RCC 7860 (cell line): ENCODE measurements at places on chromosomes 1 and 21.

DNA sequence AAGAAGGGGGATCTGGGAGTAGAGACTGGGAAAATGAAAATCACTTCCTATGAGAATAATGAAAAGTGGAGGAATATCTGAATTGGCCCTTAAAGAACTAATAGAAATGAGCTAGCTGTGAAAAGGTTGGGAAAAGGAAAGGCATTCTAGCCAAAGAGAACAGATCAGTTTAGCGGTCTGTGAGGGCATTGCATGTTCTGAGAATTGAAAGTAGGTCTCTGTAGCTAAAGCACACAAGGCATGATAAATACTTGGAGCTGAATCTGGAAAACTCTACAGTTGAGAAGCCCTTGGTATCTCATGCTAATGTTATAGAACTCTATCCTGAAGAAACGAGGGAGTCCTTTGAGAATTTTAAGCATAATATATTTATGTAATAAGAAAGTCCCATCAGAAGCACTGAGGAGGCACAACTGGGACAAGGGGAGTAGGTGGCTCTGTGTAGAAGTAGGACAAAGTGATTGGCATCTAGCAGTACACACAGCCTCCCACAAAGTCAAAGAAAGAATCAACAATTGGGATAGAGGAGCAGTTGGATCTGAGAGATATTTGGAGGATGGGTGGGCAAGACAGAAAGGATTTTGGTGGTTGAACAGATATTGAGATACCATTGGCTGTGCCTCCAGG is 78.7 kb downstream of the GREM2 start:
- no peak for DNase-seq

DNA sequence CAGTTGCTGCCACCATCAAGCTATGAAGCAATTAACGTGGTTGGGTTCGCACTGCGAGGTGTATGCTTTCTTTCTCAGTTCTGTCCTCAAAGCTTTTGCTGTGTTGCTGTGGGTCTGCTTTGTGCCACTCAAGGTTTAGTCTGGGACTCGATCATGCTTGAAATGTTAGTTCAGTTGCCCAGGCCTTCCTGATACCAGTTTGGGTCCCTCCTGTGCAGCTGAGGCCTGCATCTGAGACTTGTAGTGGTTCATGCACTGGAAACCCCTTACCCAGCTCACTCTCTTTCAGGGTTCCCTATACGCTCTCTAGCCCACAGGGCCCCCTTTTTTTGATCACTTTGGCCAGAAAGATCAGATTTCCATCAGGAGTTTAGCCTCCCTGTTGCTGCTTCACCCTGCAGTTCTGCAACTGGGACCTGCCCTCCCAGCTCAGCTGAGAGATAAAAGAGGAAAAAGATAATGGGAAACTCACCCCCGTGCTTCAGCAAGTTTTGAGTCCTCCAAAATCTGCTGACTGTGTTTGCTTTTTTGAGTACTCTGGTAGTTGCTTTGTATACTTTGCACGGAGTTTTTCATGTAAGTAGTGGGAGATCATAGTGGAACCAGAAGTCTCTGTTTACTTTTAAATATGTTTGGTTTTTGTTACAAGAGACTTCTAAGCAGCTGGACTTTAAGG is 317.0 kb downstream of the HHAT start:
- no peak for DNase-seq

GRCh38 chr1:24379733-24380315 is 33.8 kb downstream of the STPG1 start:
- DNase-seq, result no peak

- no peak for DNase-seq
Observed at GRCh38 chr1:155913969-155914757, 3.0 kb upstream of the RIT1 start.

DNA sequence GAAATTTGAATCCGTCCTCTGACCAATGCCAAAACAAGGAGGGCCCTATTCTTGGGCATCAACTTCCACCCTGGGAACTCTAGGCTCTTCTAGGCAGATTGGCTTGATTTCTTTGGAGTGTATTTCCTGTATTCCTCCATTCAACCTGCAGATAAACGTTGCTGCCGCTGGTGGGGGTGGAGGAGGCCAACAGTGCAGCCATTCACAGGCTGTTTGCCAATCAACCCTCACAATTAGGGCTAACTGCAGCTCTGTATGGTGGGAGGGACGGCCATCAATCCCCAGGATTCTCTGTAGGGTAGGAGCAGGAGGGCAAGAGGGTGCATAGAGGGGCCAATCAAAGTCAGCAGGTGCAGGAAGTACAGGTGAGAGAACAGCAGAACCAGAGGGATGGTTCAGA is 273.1 kb upstream of the PROX1 start:
- no peak for DNase-seq
